ENCODE measurements at places on chromosomes 2 and 18. TPM values are rescaled to one million over a fixed set of nuclear protein-coding genes. Genes with fewer than 3 reads are reported as not detected.
A peak's percentile ranks its signal among the peaks of the same experiment; 100 is the strongest.

GRCh38 chr18:10030816-10031541 is 117.2 kb downstream of the VAPA start:
- H3K27ac ChIP-seq, result no peak overlapping the region
- no peaks in the 10 kb centered on the region for H3K4me1 ChIP-seq
- H3K27me3 ChIP-seq, result no peaks in the 10 kb centered on the region

DNA sequence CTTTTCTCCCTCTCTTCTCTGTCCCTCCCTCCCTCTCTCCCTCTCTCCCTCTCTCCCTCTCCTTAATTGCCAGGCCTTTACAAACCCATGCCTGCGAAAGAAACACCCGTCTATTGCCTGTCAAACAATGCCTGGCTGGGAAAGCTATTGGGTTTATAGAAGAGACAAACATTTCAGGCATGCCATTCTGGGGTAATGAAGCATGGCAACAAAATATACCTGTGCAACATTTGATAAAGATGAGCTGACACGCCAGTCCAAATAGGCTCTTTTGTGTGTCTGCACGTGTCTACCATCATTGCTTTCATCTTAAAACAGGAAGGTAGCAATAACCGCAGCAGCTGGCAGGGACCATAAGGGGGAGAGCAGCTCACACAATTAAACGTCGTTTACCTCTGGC is 282.1 kb downstream of the ZNF516 start:
- no peak overlapping the region for H3K27ac ChIP-seq
- no peaks in the 10 kb centered on the region for H3K27me3 ChIP-seq
- no peaks in the 10 kb centered on the region for H3K36me3 ChIP-seq
- peaks cover 4% of the 10 kb centered on the region for H3K4me1 ChIP-seq

The BOLL gene
- total RNA-seq, result not detected

DNA sequence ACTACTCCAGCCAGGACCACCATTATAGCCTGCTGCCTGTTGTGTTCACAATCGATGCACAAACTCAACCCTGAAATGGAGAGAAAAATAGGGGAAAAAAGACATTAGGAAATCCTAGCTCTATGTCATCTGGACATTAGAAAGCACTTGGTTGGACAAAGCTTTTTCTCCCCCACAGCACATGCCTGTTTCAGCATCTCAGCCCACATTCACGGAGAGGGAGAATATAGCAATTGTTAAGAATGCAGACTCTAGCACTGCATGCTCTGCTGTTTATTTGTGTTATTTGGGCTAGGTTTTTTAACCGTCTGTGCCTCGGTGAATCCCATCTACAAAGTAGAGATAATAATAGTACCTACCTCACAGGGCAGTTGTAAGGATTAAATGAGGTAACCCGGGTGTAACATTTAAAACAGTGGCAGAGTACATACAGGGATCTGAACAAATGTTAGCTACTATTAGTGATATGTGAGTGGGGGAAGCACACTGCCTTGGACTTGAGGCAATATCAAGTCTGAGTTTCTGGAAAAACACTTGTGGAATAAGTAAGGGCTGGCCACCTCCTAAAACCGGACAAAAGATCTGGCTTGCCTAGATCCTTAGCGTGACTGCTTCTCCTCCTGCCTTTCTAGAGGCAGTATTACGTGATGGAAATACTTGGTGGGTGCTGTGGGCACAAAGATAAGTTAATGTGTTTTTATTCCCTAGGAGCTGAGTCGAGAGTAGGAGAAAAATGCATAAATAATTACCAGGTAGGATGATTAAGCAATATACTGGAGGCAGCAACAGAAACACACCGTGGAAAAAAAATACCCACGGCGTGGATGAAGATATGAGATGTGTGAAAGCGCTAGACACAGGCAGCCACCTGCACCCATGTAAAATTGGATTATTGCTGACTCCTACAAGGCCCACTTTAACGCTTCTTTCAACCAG is 1.0 kb upstream of the PPP1CB start:
- H3K4me1 ChIP-seq, result peaks cover 28% of the 10 kb centered on the region
- peaks cover 12% of the 10 kb centered on the region for H3K36me3 ChIP-seq
- peak; percentile 51 for DNase-seq

- no peaks in the 10 kb centered on the region for H3K36me3 ChIP-seq
- no peaks in the 10 kb centered on the region for H3K27me3 ChIP-seq
- peaks cover 49% of the 10 kb centered on the region for H3K4me1 ChIP-seq
- peak; percentile 59 for DNase-seq
- H3K27ac ChIP-seq, result peak overlapping the region; percentile 77
Observed at GRCh38 chr18:55907453-55908175, 319.6 kb upstream of the TCF4 start.

GRCh38 chr2:232941912-232942594 is 71.0 kb downstream of the NGEF start:
- H3K27ac ChIP-seq, result no peak overlapping the region
- no peaks in the 10 kb centered on the region for H3K36me3 ChIP-seq
- no peak for DNase-seq
- no peak overlapping the region for H3K4me3 ChIP-seq
- H3K4me1 ChIP-seq, result no peaks in the 10 kb centered on the region

- no peak overlapping the region for H3K4me3 ChIP-seq
- no peak overlapping the region for H3K27ac ChIP-seq
- H3K27me3 ChIP-seq, result no peaks in the 10 kb centered on the region
- no peak for DNase-seq
Observed at GRCh38 chr2:62292190-62292589, 96.3 kb downstream of the B3GNT2 start.

DNA sequence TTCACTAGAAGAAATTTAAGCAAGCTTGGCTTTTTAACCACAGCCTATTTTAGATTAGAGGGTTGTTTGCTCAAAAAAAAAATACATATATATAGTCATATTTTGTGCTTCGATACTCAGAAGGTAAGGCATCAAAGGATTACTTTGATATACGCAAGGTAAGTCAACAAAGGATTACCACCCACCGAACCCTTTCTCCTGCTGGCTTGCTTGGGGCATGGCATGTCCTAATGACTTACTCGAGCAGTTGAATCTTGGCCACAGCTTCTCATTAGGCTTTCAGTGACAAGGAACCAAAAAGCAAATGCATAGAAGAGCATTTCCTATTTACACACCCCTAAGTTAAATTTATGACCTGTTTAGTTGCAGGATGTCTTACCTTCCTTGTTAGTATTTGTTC is 295.7 kb downstream of the AGAP1 start:
- no peaks in the 10 kb centered on the region for H3K4me1 ChIP-seq
- peaks cover 12% of the 10 kb centered on the region for H3K36me3 ChIP-seq
- H3K4me3 ChIP-seq, result no peak overlapping the region

The MPV17 gene
- 88.0 TPM for total RNA-seq

- H3K4me3 ChIP-seq, result no peak overlapping the region
- H3K36me3 ChIP-seq, result no peaks in the 10 kb centered on the region
- DNase-seq, result no peak
- peaks cover 10% of the 10 kb centered on the region for H3K27me3 ChIP-seq
Observed at GRCh38 chr2:175372704-175373701, 191.5 kb upstream of the ATP5MC3 start.

The TMEM150A gene
- 1.0 TPM for total RNA-seq

The NEDD4L gene
- 36.0 TPM for total RNA-seq

DNA sequence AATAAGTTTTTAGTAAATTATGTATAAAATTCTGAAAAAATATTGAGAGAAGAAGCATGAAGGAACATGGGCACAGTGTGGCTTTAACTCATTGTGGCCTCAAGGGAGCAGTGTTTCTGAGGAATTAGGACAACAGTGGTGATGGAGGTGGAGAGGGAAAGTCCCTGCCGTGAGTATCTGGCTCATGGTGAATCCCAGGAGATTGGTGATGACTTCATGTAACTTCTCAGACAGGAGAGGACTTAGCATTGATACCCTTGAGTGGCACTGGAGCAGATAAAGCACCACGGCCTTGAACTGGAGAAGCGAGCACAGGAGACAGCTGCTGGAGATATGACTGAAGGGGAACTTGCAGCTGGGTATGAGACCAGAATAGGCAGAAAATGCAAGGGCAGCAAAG is 35.0 kb upstream of the LRP1B start:
- 0 out of 2 replicates have a peak, but pooled peaks cover 4% of the 10 kb centered on the region for H3K27me3 ChIP-seq
- DNase-seq, result peak; percentile 44
- no peak overlapping the region for H3K27ac ChIP-seq
- no peaks in the 10 kb centered on the region for H3K4me1 ChIP-seq
- no peak overlapping the region for H3K4me3 ChIP-seq

DNA sequence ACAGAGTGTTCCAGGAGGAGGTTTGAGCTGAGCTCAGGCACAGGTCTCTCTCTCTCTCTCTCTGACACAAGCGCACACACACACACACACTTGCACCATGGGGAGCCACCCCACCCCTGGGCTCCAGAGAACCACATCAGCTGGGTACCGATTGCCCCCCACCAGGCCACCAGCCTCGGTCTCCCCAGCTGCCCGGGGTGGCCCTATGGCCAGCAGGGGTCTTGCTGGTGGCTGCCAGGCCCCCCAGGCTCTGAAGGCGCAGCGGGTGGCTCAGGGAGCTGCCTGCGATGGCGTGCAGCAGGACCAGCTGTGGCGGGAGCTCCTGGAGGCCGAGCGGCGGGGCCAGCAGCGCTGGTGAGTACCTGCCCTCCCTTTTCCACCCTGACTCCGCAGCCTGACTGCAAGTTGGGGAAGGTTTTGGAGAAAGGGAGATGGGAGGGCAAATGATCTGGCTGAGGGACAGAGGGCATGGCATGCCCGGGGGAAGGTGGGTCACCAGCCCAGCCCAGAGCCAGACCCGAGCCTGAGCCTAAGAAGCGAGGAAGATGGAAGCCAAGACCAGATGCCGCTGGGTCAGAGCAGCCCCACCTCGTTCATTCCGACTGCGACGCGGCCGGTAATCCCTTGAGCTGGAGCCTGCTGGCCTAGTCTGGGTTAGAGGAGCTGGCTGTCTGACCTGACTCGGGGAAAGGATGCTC is 21.9 kb upstream of the SLC66A3 start:
- peak overlapping the region; percentile 35 for H3K4me3 ChIP-seq
- no peaks in the 10 kb centered on the region for H3K27me3 ChIP-seq
- peak overlapping the region; percentile 26 for H3K27ac ChIP-seq
- DNase-seq, result no peak
